RWPE1 (cell line): ENCODE measurements at places on chromosomes 1 and 21.

DNA sequence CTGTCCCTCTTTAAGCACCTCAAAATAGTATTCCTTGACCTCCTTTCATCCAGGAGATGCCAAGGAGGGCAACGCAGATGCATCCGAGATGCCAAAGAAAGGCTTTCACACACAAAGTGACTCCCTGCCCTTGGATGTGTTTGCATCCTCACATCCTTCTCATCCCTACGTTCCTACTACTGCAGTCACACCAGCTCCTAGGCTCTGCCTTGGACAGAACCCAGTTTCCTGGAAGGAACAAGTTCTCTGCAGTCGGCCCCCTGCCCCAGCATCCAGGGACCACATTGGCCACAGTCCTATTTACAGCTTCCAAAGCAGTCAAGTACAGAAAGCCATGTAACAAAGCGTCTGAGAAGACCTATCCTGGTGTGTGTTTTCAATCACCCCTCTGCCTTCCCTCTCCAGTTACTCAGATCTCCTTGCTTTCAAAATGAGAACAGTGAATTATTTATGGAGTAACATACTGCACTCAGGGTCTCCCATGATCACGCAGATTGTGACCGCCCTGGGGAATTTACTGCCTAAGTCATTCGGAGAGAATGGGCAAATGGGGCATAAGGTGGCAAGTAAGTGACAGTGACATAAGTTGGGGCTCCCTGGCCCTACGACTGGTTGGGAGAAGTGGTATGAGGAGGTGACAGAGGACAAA, 21.8 kb upstream of the SRP9 start:
- DNase-seq = no peak

DNA sequence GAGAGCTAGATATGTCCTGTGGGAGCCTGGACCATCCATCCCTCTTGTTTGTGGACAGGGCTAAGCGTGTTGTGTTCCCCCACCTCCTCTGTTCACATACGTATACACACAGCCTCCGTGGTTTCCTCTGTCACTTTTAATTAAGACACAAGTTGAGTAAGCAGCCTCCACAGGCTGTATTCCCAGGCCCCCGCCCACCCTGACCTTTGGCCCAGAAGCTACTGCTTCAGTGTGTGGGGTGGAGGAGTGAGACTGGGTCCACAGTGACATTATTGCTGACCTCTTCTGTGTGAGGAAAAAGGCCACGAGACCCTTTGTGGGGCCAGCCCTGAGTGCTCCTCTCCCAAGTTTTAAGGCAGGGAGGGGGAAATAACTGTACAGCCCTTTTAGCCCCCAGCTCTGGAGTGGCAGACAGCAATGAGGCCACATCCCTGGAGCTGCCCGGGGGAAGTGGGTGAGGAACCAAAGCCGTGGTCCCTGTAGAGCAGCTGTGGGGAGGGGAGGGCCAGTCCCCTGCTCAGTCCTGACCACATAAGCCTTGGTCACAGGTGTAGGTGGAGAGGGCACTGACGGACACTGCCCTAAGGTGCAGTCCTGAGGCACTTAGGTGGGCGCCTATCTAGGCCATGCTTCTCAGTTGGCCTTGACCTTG, 4.4 kb downstream of the ELOVL1 start:
- DNase-seq = no peak

- DNase-seq = no peak
Measured at GRCh38 chr21:42815217-42815616, 64.1 kb downstream of the WDR4 start.

DNA sequence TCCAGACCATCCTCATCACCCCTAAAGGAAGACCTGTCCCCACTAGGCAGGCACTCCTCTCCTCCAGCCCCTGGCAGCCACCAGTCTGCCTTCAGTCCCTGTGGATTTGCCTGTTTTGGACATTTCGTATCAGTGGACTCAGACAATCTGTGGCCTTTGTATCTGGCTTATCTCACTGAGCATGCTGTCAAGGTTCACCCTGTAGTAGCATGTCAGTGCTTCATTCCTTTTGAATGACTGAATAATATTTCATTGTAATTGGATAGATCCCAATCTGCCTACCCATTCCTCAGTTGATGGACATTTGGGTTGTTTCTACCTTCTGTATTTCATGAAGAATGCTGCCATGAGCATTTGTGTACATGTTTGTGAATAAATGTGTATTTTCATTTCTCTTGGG, 32.9 kb upstream of the RNF187 start:
- DNase-seq = no peak

DNA sequence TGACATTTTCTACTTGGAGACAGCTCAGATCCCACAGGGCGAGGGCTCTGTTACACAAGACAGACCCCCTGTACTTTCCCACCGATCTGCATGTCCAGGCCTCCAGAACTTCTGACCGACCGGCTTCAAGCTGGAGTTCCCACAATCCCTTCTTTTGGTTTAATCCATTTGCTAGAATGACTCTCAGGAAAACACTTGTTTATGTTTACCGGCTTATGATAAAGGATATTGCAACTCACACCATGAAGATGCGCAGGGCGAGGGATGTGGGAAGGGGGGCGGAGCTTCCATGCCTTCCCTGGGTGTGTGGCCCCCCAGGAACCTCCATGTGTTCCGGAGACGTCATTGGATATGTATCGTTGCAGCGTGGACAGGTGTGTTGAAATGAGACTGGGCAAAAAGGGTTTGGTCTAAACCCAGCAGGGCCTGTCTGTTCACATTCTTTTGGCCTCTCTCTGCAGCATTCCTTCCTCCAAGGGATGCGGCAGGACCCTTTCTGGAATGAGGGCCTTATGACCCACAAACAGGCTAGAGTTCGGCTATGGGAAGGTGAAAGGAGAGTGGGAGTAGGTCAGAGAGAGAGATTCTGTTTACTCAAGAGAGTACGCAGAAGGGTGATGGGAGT, 7.5 kb upstream of the IGSF5 start:
- no peak for DNase-seq

DNA sequence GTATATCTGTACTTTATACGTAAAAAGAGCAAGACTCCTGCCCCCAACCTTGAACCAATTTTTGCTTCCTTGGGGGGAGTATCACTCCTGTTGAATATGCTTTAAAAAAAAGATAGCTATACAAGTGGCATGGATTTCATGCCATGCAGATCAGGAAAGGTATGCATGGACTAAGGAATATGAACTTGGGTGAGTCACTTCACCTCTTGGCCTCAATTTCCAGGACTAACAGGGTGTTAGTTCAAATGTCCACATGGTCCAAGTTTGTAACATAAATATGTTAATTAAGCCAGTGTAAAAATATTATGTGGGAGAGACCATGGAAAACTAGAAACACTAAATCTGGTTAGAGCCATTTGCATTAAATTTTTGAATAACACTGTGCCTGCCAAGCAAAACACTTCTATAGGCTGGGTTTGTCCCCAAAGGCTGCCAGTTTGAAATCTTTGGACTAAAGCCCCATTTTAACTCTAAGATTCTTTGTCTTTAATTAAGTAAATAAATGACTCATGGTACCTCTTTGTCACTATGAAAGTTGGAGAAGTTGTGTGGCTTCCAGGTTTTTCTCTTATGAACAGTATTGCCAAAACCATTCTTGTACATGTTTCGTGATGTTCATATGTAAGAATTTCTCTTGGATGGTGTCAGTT, 33.1 kb downstream of the FAM177B start:
- no peak for DNase-seq

DNA sequence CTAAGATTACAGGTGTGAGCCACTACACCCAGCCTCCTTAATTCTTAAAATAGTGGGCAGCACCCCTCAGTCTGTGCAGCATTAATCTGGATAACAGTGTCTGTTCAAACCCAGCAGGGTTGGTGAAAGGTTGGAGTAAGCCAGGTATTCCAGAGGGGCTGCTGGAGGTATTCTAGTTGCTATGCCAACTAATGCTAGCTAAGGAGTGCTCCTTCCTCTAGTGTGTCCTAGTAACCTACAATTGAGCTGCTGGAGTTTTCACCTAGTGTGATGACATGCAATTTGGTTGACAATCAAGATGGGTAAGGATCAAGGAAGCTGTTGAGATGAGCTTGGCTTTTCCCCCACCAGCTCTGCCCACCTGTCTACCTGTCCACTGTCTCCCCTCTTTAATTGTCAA, 100.2 kb upstream of the IPO9 start:
- no peak for DNase-seq

DNA sequence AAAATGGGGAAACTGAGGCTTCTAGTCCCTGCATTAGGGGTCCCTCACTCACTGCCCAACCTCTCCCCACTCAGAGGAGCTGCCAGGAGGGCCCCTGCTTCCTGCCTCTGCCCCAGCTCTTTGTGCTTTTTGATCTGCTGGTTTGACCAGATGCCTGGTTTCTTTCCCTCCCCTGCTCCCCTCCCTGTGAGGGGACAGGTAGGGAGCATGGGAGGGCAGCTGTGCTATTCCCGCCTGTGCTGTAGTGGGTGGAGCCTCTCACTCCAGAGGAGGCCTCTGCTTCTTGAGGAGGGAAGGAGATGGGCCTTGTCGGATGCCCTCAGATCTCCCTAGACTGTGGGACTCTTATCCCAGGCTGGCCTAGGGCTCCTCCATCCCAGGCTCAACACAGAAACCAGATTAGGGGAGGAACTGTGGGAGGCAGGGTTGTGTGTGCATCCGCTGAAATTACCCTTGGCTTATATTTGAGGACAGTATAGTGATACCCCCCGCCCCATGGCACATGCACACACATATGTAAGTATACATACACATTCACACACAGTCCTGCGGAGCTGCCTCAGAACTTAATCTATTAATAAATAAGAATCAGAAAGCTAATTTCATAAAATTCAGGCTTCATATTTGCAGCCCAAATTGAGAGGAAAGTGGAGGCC, 4.6 kb downstream of the BOLA1 start:
- no peak for DNase-seq

GRCh38 chr1:171819946-171820345, 21.4 kb upstream of the DNM3 start:
- no peak for DNase-seq

DNA sequence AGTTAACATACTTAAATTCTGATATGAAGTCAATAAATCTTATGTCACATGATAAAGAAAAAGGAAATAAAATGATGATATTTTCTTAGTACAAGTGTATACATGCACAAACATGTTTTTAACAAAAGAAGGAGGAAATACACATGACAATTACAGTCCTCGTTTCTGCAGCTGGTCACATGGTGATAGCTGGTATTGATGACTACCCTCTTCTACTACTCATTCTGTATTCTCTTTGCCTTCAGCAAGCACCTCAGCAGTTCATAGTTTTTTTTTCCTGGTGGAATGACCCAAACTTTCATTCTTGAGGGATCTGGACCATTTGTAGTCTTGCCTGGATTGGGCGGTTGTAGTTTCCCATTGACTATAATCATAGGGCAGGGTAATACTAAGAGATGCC, 64.4 kb upstream of the CFAP126 start:
- no peak for DNase-seq
